NCI-H187 (cell line): ENCODE measurements at places on chromosomes 5 and 9.

DNA sequence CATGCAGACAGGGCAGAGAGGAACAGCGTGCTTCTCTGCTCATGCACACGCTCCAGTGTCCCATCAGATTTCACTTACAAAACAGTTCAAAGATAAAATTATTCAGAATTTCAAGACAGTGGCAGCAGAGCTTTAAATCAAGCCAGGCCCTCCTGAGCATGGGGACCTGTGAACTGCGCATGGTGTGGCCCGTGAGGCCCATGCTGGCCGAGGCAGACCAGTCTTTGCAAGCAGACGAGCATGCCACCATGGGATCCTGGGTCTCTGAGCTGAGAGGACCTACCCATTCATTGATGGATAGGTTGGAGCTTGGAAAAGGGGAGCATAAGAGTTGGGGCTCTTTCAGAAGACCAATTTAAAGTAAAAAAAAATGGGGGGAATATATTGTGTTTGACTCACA, 35.0 kb upstream of the SAP30L start:
- DNase-seq, result no peak

GRCh38 chr5:180352116-180353047, 754 bp downstream of the GFPT2 start:
- no peak for DNase-seq

DNA sequence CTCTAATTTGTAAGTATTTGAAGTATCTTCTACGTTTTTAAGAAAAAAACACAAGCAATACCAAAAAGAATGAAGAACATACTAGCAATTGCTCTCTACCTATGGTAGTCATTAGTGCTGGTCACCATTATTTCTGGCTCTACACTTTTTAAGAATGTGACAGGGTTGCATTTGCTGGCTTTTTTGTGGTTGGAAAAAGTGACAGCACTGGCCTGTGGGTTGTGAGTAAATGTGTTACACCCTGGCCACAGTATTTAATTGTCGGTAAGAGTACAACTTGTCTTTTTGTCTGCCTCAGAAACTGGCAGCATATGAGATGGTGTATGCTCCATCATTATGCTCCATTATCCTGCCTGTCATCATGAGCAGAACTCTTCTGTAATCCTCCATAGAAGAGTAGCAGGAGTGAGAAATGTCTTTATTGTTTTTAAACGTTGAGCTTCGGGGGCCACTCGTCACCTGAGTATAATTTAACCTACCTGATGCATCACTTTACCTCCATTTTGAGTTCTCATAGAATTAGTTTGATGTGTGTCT, 449.8 kb downstream of the ISL1 start:
- no peak for DNase-seq

- DNase-seq, result no peak
These were observed 1082.5 kb upstream of the WWC1 start for GRCh38 chr5:167208911-167209310.

- no peak for DNase-seq
These were observed 14.9 kb upstream of the ADAM19 start for GRCh38 chr5:157590478-157590877.

DNA sequence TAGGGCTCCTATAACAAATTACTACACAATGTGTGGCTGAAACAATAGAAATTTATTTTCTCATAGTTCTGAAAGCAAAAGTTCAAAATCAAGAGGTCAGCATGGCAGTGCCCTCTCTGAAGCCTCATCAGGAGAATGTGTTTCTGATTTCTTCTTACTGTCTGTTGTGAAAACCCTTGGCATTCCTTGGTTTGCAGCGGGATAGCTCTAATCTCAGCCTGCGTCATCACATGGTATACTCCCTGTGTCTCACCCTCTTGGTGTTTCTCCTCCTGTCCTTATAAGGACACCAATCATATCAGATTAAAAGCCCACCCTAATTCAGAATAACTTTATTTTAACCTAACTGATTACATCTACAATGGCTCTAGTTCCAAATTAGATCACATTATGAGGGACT, 87.5 kb upstream of the CDH9 start:
- DNase-seq, result no peak
